IPS DF 6.9 (cell line): ENCODE measurements at places on chromosomes 5 and 9.

GRCh38 chr5:45622365-45622764, 73.8 kb downstream of the HCN1 start:
- DNase-seq: no peak

DNA sequence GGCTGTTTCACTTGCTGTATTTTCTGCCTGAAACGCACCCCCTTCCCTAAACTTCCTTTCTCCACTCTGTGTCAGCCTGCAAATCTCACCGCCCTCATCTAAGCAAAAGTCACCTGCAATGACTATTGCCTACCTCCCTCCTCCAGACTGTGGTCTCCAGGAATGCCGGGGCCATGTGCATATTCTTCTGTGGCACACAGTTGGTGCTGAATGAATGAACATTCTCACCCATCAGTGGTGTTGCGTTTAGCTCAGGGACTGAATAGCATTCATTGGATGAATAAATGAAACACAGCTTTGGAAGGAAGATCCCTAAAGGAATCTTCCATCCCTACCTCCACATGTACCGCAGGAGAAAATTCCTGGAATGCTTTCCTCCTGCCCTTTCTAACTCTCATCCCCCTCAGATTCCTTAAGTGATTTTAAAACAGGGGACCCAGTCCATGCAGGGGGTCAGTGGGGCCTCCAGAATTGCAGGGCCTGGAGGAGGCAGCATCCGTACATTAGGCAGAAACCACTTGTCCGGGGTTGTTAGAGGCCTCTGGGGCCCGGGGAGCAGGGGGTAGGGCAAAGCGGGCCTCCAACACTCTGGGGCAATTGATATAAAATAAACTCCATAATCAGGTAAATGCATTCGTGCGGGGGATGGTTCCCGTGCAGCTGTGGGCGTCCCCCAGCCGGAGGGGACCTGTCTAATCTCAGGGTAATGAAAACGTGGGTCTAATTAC, 28.3 kb upstream of the PTGS1 start:
- DNase-seq: no peak

DNA sequence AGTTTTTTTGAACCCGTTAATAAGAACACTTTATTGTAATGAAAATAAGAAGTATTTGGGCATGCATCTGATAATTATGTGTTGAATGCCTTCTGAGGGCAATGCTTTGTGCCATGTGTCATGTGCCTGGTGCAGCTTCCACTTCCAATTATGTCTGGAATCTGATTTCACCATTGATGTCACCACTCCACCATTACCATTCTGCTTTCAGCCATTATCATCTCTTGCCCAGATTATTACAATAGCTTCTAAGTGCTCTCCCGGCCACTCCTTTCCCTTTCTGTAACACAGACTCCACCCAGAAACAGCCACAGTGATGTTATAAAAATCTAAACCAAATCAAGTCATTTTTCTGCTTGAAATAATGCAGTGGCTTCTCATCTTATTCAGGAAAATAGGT, 171.7 kb downstream of the C9orf152 start:
- DNase-seq: no peak

- no peak for DNase-seq
Observed at GRCh38 chr5:108373426-108373825, 8.5 kb downstream of the FBXL17 start.

DNA sequence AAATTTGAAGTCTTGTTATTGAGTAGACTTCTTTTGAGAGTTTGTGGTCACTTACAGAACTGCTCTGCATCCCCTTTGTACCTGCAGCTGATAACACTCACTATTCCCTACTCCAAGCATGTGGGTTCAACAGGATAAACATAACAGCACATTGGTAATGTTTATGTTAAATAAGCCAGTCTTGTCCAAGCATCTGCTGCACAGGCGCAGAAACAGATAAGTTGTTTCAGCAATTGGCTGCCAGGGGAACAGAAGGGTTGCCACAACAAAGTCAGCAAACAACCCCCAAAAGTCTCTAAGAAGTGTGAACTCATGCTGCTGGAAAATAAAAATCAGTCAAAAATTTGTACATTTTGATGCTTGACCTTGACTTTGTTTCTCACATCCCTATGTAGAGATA, 174.6 kb downstream of the GDNF start:
- DNase-seq: no peak

GRCh38 chr5:123485275-123485674, 26.7 kb upstream of the CSNK1G3 start:
- no peak for DNase-seq

- no peak for DNase-seq
Observed at GRCh38 chr9:126861707-126862103, 1.3 kb downstream of the ZBTB34 start.

DNA sequence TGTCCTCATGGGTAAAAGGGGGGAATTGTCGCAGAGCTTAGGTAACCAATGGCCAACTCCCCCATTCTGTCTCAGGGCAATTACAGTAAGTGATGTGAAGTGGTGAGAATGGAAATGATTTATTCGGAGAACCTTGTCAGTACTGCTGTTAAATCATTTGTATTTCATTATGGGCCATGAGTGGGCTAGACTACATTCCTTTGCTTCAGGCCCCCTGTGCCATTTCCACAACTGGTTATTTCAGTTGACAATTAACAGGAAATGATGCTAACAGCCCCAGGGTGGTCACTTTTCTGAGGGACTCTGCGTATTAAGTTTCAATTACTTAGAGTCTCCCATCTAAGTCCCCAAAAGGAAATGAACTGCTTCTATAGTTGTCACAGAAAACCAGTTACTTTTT, 653.7 kb downstream of the CCDC171 start:
- no peak for DNase-seq

- DNase-seq: no peak
Observed at GRCh38 chr5:154647114-154647760, 107.9 kb upstream of the LARP1 start.

DNA sequence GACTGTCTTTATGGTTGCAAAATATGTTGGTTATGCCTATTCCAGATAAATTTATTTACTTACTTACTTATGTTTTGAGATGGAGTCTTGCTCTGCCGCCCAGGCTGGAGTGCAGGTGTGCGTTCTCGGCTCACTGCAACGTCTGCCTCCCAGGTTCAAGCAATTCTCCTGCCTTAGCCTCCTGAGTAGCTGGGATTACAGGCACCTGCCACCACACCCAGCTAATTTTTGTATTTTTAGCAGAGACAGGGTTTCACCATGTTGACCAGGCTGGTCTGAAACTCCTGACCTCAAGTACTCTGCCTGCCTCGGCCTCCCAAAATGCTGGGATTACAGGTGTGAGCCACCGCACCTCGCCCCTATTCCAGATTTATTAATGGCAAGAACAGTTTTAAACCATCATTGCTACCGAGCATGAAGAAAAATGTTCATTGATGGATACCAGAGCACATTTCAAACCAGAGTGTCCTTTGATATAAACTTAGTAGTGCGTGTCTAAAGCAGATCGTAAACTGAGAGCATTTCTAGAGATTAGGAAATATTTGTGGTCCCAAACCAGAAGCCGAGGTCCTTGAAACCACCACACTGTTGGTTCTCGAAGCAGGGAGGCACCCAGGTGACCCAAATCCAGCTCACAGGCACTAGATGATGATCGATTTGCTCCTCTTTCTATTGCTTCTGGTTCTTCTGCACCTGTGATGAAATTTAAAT, 85.2 kb downstream of the GRAMD2B start:
- no peak for DNase-seq

- no peak for DNase-seq
Observed at GRCh38 chr5:118832974-118833373, 155.4 kb downstream of the DTWD2 start.

DNA sequence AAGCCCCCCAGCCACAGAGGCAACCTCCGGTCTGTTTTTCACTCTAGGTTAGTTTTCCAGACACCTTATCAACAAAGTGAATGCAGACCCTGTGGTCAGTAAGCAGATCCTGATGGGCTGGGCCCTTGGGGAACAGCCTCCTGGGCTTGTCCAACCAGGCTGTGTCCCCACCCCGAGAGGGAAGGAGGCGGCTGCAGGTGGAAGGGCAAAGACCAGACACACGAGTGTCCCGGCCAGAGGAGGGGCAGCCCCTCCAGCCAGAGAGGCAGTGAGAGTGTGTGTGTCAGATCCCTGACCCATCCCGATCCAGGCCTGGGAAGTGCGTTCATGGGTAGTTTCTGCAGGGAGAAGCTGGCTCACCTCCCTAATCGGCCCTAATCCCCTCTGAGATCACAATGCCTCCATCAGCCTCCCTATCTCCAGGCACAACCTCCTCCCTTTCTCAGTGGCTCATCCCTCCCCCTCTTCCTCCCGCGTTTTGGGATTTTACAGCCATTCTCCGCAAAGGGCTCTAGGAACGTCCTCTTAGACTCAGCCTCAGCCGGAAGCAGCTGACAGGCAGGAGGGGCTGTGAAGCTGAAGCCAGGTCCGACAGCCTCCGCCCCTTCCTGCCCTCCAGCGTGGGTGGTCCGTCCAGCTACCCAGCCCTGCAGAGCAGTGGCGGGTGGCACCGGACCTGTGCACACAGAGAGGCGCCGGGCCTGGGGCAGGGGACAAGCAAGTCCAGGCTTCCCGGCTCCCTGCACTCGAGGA, 9.7 kb downstream of the SLC12A7 start:
- no peak for DNase-seq

- no peak for DNase-seq
Observed at GRCh38 chr5:61264273-61264661, 67.8 kb upstream of the ZSWIM6 start.

- no peak for DNase-seq
Observed at GRCh38 chr9:89721176-89721700, 116.4 kb downstream of the GADD45G start.

- DNase-seq: no peak
Observed at GRCh38 chr5:32501071-32502002, 56.8 kb upstream of the ZFR start.

DNA sequence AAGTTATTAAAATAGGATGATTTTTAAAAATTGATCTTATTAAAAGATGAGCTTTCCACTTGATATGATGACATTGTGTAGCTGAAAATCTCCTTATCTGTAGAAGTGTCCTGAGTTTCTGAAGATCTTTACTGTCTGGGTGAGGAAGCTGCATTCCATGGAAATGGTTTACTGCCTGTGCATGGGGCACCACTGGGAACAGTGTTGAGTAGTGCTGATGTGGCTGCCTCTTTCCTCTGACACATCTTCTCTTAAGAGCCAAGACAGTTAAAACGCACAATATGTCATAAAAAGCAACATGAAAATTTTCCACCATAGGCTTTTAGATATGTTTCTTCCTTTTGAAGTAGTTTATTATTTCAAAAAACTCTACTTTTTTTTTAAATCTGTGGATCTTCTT, 24.6 kb downstream of the SECISBP2 start:
- DNase-seq: no peak

- DNase-seq: no peak
Observed at GRCh38 chr9:6549106-6549800, 96.3 kb downstream of the GLDC start.

- DNase-seq: no peak
Observed at GRCh38 chr5:31886206-31886605, 247.3 kb downstream of the PDZD2 start.

DNA sequence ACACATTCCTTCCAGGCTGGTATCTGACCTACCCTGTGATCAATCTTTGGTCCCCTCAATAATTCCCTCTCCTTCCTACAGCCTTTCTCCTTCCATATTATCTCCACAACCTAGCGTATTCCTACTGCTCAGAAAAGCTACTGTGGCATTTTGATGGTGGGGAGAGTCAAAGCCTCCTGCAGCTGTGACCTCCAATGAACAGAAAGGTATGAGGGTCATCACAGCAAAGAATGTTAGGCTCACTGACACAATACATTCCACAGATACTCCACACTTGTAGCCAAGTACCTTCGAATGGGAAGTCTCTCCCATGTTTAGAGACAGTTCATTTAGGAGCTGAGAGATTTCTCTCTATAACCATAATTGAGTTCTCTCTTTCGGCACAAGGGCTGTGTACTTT, 5.9 kb downstream of the FBN2 start:
- DNase-seq: no peak

DNA sequence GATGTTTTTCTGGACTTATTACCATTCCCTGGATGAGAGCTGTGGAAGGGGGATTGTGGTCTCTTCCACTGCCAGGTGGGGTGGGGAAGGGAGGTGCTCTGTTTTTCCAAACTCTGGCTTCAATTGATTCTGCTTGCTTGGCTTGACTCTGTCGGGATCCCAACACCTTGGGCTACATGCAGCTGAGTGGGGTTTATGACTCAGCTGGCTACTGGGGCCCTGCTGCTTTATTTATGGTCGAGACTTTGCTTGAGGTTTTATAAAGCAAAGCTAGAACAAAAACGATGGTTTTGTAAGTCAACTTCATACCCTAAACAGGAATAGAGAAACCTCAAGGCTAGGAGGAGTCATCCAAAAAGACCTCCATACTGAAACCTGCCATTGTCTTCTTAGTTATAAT, 76.3 kb downstream of the AOPEP start:
- DNase-seq: no peak

DNA sequence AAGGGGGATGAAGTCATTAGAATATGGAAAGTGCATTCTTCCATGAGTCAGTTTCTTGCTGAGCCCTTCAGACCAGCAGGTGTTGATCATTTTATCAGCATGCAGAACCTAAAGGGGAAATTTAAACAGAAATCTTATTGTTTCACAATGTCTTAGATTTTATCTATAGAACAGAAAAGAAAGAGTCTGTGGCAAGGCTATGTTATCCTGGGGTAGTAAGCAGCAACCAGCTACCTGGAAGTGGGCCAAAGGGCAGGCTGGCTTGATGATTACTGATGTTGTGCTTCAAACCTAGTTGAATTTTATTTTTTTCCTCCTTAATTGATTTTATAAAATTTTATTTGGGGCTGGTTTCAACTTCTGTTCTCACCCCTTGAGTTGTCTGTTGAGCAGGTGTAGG, 101.5 kb downstream of the LRRC70 start:
- no peak for DNase-seq

- DNase-seq: no peak
Observed at GRCh38 chr9:72932619-72933018, 20.2 kb downstream of the ALDH1A1 start.

DNA sequence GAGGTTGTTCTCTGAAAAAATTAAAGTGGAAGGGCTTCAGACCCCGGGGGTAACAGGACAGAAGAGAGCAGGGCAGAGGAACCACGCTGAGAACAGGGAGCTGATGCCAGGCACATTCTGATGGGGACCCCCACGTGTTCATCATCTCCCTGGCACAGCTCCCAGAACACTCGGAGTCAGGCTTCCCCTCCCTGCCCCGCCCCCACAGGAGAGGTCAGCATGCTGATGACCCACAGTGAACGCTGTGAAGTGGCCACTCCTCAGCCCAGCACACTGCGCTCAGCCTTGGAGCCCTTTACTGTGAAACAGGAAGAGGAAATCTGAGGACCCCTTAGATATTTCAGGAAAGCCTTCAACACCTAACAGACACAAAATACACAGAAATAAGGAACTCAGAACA, 16.4 kb downstream of the RETREG1 start:
- DNase-seq: no peak

DNA sequence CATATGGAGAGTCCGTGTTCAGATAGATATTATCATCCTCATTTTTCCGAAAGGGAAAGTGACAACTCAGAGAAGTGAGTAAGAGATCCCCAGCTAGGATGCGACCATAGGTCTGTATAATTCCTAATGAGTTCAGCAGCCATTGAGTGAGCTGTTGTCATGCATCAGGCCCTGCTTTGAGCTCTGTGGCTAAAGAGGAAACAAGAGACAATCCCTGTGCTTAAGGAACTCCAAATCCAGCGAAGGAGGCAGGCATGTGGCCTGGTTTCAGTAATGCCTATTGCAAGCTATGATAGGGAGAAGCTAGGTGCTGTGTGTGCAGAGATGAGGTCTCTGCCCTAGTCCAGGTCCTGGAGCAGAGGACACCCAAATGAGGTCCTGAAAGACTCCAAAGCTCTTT, 192.8 kb downstream of the ACTL7B start:
- DNase-seq: no peak
